ENCODE measurements at places on chromosomes 6 and 20. TPM values are rescaled to one million over a fixed set of nuclear protein-coding genes. Genes with fewer than 3 reads are reported as not detected.

NKAIN2 gene
- 0.14 TPM for total RNA-seq

GRCh38 chr6:23977706-23978105 is 148.3 kb upstream of the NRSN1 start:
- H3K36me3 ChIP-seq = no peaks in the 10 kb centered on the region
- no peaks in the 10 kb centered on the region for H3K27me3 ChIP-seq
- H3K27ac ChIP-seq = no peak overlapping the region
- no peaks in the 10 kb centered on the region for H3K4me1 ChIP-seq
- no peak for DNase-seq
- no peak overlapping the region for H3K4me3 ChIP-seq

- no peaks in the 10 kb centered on the region for H3K4me1 ChIP-seq
- H3K27me3 ChIP-seq = no peaks in the 10 kb centered on the region
- H3K4me3 ChIP-seq = no peak overlapping the region
- H3K36me3 ChIP-seq = peaks cover 14% of the 10 kb centered on the region
Measured at GRCh38 chr6:20118892-20119291, 93.4 kb downstream of the MBOAT1 start.

CENPW gene
- total RNA-seq = 8.3 TPM

- no peak overlapping the region for H3K4me3 ChIP-seq
- DNase-seq = no peak
- H3K27me3 ChIP-seq = no peaks in the 10 kb centered on the region
- no peaks in the 10 kb centered on the region for H3K4me1 ChIP-seq
Measured at GRCh38 chr6:72348926-72349325, 272.9 kb upstream of the KCNQ5 start.

KCNS1 gene
- total RNA-seq = not detected
